H1 (cell line): ENCODE measurements at places on chromosomes 7 and 10. TPM values are rescaled to one million over a fixed set of nuclear protein-coding genes. Genes with fewer than 3 reads are reported as not detected.

GRCh38 chr7:45407730-45408408, 166.3 kb upstream of the ADCY1 start:
- no peaks in the 10 kb centered on the region for H3K27me3 ChIP-seq
- DNase-seq: peak; percentile 82
- no peaks in the 10 kb centered on the region for H3K36me3 ChIP-seq

DNA sequence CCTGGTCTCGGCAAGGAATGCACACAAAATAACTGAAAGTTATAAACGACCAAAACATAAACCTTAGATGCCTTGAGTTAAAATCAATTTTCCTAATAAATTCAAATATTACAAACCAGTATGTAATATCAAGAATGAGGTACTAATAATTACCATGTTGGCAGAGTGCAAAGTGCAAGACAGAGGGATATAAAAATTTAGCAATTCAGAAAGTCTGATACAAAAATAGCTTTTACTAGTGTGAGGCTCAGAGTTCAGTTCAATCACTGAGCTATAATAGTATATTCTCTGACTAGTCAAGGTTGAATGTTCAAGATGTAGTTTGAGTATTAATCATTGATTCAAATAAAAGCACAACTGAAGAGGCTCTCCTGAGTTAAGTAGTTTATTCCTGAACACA, 4.8 kb upstream of the AUTS2 start:
- H3K4me1 ChIP-seq: no peaks in the 10 kb centered on the region
- H3K36me3 ChIP-seq: no peaks in the 10 kb centered on the region
- no peak overlapping the region for H3K4me3 ChIP-seq
- DNase-seq: no peak
- H3K27ac ChIP-seq: no peak overlapping the region

GRCh38 chr10:58106211-58107035, 161.3 kb downstream of the IPMK start:
- H3K27me3 ChIP-seq: no peaks in the 10 kb centered on the region
- H3K4me3 ChIP-seq: no peak overlapping the region
- H3K4me1 ChIP-seq: no peaks in the 10 kb centered on the region
- no peak for DNase-seq
- H3K27ac ChIP-seq: no peak overlapping the region

DNA sequence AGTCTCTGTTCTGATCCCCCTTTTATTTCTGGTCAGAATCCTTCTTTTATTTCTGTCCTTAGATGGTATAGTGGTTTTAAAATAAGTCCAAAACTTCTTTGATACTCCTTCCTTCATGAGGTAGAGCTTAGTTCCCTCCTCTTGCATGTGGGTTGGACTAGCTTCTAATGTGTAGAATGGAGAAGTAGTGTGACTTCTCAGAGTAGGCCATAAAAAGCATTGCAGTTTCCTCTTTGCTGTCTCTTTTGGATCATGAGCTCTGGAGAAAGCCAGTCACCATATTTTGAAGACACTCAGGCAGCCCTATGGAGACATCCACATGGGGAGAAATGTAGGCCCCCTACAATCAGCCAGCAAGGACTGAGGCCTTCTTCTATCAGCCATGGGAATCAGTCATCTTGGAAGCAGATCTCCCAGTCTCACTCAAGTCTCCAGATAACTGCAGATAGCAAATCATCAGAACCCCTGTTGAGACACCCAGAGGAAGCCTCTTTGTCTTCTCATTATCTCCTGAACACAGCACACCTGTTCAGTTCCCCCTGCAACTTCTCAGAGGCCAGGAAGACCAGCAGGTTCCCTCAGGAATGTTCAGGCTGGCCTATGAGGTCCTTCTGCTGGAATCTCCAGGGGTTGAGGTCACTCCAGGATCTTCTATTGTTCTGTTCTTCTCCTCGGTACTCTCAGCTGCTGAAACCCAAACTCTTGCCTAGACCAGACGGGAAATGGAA, 511.9 kb upstream of the ZMIZ1 start:
- H3K27ac ChIP-seq: no peak overlapping the region
- no peaks in the 10 kb centered on the region for H3K27me3 ChIP-seq
- H3K36me3 ChIP-seq: no peaks in the 10 kb centered on the region
- no peak for DNase-seq
- H3K4me3 ChIP-seq: no peak overlapping the region

DNA sequence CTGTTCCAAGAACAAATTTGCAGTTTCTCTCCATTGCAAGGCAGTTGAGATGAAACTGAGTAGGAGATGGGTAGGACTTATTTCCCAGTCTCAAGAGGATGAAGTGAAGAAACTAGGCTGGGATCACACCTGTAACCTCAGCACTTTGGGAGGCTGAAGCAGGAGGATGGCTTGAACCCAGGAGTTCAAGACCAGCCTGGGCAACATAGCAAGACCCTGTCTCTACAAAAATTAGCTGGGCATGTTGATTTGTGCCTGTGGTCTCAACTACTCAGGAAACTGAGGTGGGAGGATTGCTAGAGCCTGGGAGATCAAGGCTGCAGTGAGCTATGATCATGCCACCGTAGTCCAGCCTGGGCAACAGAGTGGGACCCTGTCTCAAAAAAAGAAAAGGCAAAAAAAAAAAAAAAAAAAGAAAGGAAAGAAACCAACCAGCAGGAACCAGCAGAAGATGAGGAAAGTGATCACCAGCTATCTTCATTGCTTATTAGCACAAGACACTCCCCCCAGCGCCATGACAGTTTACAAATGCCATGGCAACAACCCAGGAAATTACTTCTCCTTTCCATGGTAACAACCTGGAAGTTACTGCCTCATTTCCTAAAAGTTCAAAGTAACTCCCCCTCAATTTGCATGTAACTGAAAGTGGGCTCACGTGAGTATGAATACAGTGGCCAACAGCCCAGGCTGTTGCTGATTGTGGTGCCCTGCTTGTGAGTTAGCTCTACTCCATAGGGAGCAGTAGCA, 18.3 kb upstream of the ST8SIA6 start:
- no peaks in the 10 kb centered on the region for H3K27me3 ChIP-seq
- DNase-seq: no peak
- H3K27ac ChIP-seq: no peak overlapping the region
- H3K4me3 ChIP-seq: no peak overlapping the region
- no peaks in the 10 kb centered on the region for H3K36me3 ChIP-seq
- H3K4me1 ChIP-seq: no peaks in the 10 kb centered on the region

LANCL2 gene
- 9.5 and 10.7 TPM in 2 replicates for polyA plus RNA-seq
